Activated naive CD4-positive, alpha-beta T cell treated with anti-CD3 and anti-CD28 coated beads for 36 hours (primary cell): ENCODE measurements at places on chromosomes 4 and X. TPM values are rescaled to one million over a fixed set of nuclear protein-coding genes. Genes with fewer than 3 reads are reported as not detected.

DNA sequence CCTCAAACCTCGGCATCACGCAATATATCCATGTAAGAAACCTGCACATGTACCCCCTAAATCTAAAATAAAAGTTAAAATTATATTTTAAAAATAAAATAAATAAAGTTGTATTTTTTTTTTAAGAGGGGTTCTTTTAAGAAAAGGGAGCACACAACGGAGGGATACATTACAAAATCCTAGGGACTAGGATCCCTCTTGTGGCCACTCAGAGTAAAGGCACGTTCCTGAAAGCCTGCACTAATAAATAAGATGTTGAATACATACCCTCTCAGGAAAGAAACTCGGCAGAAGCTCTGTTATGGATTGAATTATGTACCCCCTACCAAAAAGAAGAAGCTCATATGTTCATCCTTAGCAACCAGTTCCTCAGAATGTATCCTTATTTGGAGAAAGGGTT is 50.9 kb upstream of the PRDX4 start:
- DNase-seq, result no peak
- no peak overlapping the region for H3K4me3 ChIP-seq
- no peak overlapping the region for H3K27ac ChIP-seq
- no peaks in the 10 kb centered on the region for H3K4me1 ChIP-seq
- no peaks in the 10 kb centered on the region for H3K36me3 ChIP-seq

GRCh38 chrX:134191281-134191680 is 45.7 kb upstream of the CCDC160 start:
- H3K4me1 ChIP-seq, result peaks cover 5% of the 10 kb centered on the region
- no peak overlapping the region for H3K4me3 ChIP-seq
- no peaks in the 10 kb centered on the region for H3K27me3 ChIP-seq
- no peak for DNase-seq
- no peaks in the 10 kb centered on the region for H3K36me3 ChIP-seq

DNA sequence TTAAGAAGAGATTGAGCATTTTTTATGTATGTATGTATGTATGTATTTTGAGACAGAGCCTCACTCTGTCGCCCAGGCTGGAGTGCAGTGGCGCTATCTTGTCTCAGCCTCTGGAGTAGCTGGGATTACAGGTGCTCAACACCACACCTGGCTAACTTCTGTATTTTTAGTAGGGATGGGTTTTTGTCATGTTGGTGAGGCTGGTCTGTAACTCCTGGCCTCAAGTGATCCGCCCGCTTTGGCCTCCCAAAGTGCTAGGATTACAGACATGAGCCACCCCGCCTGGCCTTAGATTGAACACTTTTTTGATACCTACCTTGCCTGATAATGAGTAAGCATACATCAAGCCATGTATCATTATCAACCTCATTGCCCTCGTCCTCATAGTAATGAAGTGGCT is 2.7 kb downstream of the N4BP2 start:
- H3K36me3 ChIP-seq, result peaks cover 13% of the 10 kb centered on the region
- no peak overlapping the region for H3K27ac ChIP-seq
- no peaks in the 10 kb centered on the region for H3K27me3 ChIP-seq
- DNase-seq, result no peak

DNA sequence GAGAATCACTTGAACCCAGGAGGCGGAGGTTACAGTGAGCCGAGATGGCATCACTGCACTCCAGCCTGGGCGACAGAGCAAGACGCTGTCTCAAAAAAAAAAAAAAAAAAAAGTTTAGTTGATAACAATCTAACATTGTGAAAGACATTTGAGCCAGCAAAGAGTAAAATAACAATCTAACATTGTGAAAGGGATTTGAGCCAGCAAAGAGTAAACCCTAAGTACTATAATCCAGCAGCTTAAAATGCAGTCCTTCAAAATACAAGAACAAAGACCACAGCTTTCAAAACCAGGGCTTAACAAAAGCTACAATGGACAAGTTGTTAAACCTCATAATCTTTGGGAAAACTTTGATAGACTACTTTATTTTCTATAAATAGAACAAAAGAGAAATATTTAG is 16.9 kb downstream of the MFAP3L start:
- no peak overlapping the region for H3K4me3 ChIP-seq
- H3K4me1 ChIP-seq, result peaks cover 7% of the 10 kb centered on the region
- H3K27me3 ChIP-seq, result peaks cover 10% of the 10 kb centered on the region
- H3K36me3 ChIP-seq, result no peaks in the 10 kb centered on the region

DNA sequence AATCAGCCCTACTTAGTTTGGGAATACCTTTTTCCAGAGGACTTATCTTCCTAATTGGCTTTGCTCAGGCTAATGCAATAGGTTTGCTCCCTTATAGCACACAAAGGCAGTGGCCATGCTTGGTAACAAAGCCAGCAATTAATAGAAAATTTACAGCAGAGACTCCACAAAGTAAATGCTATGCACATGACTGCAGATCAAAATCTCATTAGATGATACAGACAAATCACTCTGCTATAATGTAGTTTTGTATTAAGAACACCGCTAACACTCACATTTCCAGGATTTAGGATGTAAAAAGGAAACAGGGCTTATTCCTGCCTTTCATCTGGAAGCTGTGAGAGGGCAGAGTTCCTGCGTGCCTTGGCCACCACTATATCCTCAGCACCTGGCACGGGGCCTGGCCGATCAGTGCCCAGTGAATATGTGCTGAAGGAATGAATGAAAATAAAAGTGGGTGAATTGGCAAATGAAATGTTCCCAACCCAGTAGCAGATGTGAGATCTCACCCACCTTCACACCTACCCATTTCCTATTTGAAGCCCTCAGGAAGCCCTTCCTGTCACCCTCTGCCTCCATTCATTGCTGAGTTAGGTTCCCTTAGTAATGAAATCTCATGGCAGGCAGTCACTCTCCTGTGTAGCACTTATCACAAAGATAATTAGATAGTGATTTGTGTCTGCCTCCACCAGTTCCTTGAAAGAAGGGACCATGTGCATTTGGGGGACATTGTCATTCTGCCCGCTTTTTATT is 5.1 kb downstream of the SEPTIN6 start:
- peaks cover 14% of the 10 kb centered on the region for H3K36me3 ChIP-seq
- no peaks in the 10 kb centered on the region for H3K27me3 ChIP-seq
- H3K4me1 ChIP-seq, result peaks cover 42% of the 10 kb centered on the region
- DNase-seq, result peak; percentile 41

DNA sequence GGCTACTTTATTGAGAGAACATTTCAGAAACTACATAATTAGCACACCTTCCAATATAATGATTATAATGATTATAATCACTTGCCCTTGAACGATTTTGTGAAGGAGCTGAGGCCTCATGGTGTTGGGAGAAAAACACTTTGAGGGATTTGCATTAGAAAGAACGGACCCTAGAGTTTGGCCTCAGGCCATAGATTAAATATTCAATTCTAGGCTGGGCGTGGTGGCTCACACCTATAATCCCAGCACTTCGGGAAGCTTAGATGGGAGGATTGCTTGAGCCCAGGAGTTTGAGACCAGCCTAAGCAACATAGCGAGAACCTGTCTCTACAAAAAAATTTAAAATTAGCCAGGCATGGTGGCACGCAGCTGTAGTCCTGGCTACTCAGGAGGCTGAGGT is 12.9 kb upstream of the PRKG2 start:
- no peak overlapping the region for H3K27ac ChIP-seq
- H3K4me3 ChIP-seq, result no peak overlapping the region
- peaks cover 5% of the 10 kb centered on the region for H3K27me3 ChIP-seq
- no peaks in the 10 kb centered on the region for H3K36me3 ChIP-seq
- H3K4me1 ChIP-seq, result no peaks in the 10 kb centered on the region

GRCh38 chr4:112633477-112634235 is 3.1 kb downstream of the ZGRF1 start:
- H3K4me3 ChIP-seq, result no peak overlapping the region
- no peak overlapping the region for H3K27ac ChIP-seq
- H3K4me1 ChIP-seq, result peaks cover 12% of the 10 kb centered on the region
- no peak for DNase-seq

GRCh38 chr4:181819946-181820345 is 423.3 kb upstream of the TENM3 start:
- no peaks in the 10 kb centered on the region for H3K4me1 ChIP-seq
- H3K27ac ChIP-seq, result no peak overlapping the region
- no peaks in the 10 kb centered on the region for H3K27me3 ChIP-seq

DNA sequence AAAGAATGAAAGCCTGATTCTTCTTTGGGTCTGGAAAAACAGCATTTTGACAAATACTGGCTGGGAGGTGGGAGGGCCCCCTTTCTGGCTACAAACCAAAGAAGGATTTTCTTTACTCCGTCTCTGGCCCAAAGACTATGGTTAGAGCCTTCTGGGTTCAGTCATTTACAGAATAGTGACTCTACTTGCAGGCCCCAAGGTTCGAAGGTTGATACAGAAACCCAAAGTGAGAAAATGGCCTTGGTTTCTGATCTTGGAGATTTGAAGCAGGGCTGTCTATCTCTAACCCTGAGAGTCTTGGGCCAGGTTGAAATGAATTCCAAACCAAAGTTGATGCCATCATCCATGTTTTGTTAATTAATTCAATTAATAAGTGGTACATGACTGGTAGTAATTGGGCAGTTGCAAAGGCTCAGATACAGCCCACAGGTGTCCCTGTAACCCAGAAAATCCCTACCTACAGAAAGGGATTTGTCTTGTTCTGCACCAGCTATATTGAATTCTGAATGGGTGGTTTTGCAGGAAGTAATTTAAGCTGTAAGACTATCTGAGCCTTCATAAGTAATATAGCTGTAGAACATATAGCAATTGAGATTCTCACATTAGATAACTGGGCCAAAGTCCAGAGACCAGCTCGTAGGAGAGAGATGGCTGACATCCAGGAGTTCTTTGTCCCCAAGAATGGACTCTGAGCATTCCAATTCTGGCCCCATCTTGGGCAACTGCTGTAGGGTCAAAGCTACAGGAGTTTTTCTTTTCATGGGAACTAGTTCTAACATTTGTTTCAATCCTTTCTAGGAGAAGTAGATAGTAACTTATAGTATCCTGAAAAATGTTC is 34.5 kb downstream of the CHRNA9 start:
- no peak for DNase-seq
- no peaks in the 10 kb centered on the region for H3K4me1 ChIP-seq
- no peaks in the 10 kb centered on the region for H3K36me3 ChIP-seq
- H3K27ac ChIP-seq, result no peak overlapping the region
- H3K4me3 ChIP-seq, result no peak overlapping the region
- no peaks in the 10 kb centered on the region for H3K27me3 ChIP-seq

GRCh38 chr4:139030614-139031235 is 15.1 kb downstream of the NOCT start:
- H3K27me3 ChIP-seq, result no peaks in the 10 kb centered on the region
- H3K36me3 ChIP-seq, result peaks cover 6% of the 10 kb centered on the region
- no peak overlapping the region for H3K27ac ChIP-seq
- H3K4me1 ChIP-seq, result peaks cover 11% of the 10 kb centered on the region
- peak; percentile 90 for DNase-seq
- no peak overlapping the region for H3K4me3 ChIP-seq

- DNase-seq, result no peak
- peaks cover 4% of the 10 kb centered on the region for H3K36me3 ChIP-seq
- peaks cover 18% of the 10 kb centered on the region for H3K27me3 ChIP-seq
Observed at GRCh38 chr4:174826660-174827059, 2.4 kb downstream of the GLRA3 start.

- H3K27ac ChIP-seq, result no peak overlapping the region
- H3K36me3 ChIP-seq, result peaks cover 3% of the 10 kb centered on the region
- no peak for DNase-seq
- no peaks in the 10 kb centered on the region for H3K27me3 ChIP-seq
- no peak overlapping the region for H3K4me3 ChIP-seq
Observed at GRCh38 chr4:183264614-183265013, 55.5 kb downstream of the CLDN22 start.

- no peak overlapping the region for H3K4me3 ChIP-seq
- no peaks in the 10 kb centered on the region for H3K4me1 ChIP-seq
- H3K27me3 ChIP-seq, result no peaks in the 10 kb centered on the region
Observed at GRCh38 chr4:131339137-131339536, 1810.0 kb upstream of the PCDH10 start.

- no peak for DNase-seq
- peaks cover 55% of the 10 kb centered on the region for H3K4me1 ChIP-seq
- H3K4me3 ChIP-seq, result no peak overlapping the region
- no peaks in the 10 kb centered on the region for H3K27me3 ChIP-seq
- H3K27ac ChIP-seq, result peak overlapping the region; percentile 82
Observed at GRCh38 chr4:142701017-142701416, 145.1 kb downstream of the INPP4B start.

- no peak overlapping the region for H3K27ac ChIP-seq
- H3K27me3 ChIP-seq, result peaks cover 5% of the 10 kb centered on the region
- H3K36me3 ChIP-seq, result no peaks in the 10 kb centered on the region
- H3K4me1 ChIP-seq, result no peaks in the 10 kb centered on the region
- H3K4me3 ChIP-seq, result no peak overlapping the region
Observed at GRCh38 chr4:155011163-155011780, 197.2 kb upstream of the NPY2R start.

DNA sequence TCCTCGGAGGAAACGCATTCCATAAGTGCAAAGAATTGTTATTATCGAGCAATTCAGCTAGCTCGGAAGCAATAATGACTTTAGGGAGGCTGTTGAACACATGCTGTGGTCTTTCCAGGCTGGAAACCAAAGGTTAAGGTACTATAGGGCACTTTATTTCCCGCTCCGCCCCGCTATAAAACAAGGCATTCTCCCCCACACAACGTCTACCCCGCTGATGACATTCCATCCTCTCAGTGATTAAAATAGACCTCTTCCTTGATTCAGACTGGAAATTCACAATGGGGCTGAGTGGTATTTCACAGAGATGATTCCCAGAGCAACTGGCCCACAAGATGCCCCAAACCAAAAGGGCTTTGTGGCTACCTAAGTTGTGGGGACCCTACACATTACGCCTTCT is 196.4 kb downstream of the STIM2 start:
- no peak for DNase-seq
- no peaks in the 10 kb centered on the region for H3K36me3 ChIP-seq
- no peak overlapping the region for H3K4me3 ChIP-seq

- peaks cover 19% of the 10 kb centered on the region for H3K4me1 ChIP-seq
- no peaks in the 10 kb centered on the region for H3K27me3 ChIP-seq
- no peak overlapping the region for H3K4me3 ChIP-seq
- no peak overlapping the region for H3K27ac ChIP-seq
- no peak for DNase-seq
- H3K36me3 ChIP-seq, result no peaks in the 10 kb centered on the region
Observed at GRCh38 chr4:140246216-140246615, 92.2 kb upstream of the MAML3 start.

DNA sequence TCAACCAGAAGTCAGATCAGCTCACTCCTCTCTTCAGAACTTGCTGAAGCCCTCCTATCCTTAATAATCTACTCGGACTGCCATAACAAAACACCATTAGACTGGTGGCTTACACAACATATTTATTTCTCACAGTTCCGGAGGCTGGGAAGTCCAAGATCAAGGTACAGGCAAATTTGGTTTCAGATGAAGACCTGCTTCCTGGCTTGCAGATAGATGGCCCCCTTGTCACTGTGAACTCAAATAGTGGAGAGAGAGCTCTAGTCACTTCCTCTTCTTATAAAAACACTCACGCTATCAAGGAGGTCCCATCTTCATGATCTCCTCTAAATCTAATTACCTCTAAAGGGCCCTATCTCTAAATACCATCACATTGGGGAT is 125.1 kb downstream of the CAMK2D start:
- H3K36me3 ChIP-seq, result peaks cover 10% of the 10 kb centered on the region
- peak overlapping the region; percentile 23 for H3K4me3 ChIP-seq
- no peaks in the 10 kb centered on the region for H3K27me3 ChIP-seq
- peaks cover 46% of the 10 kb centered on the region for H3K4me1 ChIP-seq

Gene AMBN
- total RNA-seq, result not detected

Gene UXT
- total RNA-seq, result 192 TPM

Gene CT45A1
- total RNA-seq, result not detected

Gene GYG2
- not detected for total RNA-seq

Gene FAM149A
- 0.36 TPM for total RNA-seq

Gene ODAPH
- not detected for total RNA-seq

Gene BST1
- 0.96 TPM for total RNA-seq

Gene AREG
- total RNA-seq, result 2.1 TPM

Gene HERC6
- 10.2 TPM for total RNA-seq

Gene CXCL11
- total RNA-seq, result not detected

Gene TMEM150C
- not detected for total RNA-seq

Gene NONO
- 531 TPM for total RNA-seq

Gene MGARP
- not detected for total RNA-seq
